ENCODE measurements at places on chromosomes 7 and 10.

GRCh38 chr10:113305871-113306270, 247.0 kb upstream of the HABP2 start:
- no peak for DNase-seq

GRCh38 chr10:97003804-97004201, 171.7 kb downstream of the LCOR start:
- no peak for DNase-seq

DNA sequence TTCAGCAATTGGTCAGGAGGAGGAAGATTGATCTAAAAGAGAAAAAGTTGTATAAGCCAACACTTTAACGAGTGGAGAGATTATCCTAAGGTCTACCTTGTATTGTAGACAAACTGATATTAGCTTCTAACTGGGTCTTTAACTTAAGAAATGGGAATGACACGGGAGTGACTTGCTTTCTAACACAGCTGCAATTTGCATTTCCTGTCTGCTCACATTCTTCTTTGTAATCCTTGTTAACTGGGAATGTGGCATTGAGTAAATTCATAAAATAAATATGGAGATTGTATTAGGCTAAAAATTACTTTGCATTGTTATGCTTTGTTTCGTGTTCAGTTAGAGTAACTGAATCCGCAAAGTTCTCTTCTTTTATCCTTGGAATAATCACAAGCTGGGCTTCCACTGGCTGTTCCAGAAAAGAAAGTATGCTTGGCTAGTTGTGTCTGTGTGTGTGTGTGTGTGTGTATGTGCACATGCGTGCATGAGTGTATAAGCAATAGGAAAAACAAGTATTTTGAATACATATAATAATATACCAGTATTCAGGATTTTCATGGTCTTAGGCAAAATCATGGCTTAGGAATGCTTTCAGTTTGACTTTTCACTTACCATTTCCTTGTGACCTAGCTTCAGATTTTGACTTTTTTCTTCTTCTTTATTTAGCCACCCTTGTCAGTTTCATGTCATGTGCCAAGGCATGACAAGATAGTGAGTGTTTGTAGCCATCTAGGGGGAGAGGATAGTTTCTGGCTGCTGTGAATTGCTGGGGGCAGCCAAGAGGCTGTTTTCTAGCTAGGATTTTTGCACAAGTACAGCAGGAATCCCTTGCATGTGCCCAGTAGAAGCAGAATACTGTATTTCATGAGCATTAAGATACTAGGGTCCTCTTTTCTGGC, 54.5 kb upstream of the FZD8 start:
- no peak for DNase-seq

- no peak for DNase-seq
Observed at GRCh38 chr7:80088705-80089104, 45.9 kb upstream of the GNAI1 start.

DNA sequence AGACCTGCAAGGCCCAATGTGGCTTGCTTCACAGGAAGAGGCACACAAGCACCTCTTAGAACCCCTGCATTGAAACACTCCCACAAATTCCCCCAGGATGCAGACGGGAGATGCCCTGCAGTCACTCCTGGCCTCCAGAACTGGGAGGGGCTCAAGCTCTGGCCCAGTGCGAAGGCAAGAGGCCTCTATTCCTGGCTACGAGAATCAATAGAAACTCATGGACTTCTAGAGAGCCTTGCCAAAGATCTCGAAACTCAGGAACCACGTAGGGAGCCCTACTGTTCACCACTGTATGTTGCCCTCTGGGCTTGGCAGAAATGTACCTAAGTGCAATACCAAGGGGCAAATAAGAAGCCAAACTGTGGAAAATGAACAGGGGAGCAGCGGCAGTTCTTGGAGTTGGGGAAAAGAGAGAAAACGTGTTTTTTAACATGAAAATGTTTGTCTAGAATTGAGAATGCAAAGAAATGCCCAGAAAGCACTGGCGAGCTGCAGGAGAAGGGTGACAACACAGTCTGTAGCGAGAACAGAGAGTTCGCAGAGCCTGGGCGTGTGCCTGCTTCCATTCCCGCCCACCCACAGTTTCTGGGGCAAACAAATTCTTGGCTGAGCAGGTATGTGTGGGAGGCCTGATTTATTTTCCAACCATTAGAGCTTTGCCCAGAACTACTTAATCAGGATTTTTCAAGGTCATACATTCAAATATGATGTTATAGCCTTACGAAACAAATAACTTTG, 260.5 kb upstream of the KLF14 start:
- DNase-seq, result no peak

GRCh38 chr10:100129424-100129823, 47.8 kb upstream of the CPN1 start:
- no peak for DNase-seq

DNA sequence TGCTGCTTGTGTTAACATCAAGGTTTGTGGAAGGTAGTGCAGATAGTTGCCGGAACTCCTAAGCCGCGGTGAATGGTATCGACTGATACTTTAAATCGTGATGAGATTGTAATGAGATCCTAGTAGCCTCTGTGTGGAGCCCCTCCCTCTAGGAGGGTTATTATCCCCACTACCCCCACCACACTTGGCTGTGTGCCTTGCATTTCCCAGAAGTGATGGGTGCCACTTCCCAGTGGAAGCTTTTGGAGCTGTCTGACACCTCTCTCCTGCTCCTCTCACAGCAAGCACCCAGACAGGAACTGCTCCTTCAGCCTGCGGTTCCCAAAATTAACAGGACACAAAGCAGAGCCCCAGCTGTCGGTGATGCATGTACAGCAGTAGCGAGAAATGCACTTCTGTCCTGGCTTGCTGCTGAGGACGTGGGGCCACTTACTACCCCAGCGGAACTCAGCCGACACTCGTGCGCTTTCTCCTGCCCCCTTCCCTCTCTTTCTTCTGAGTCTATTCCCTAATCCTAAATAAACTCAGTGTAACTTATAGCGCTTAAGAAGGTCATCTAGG, 52.5 kb downstream of the PRKAG2 start:
- DNase-seq, result no peak

- no peak for DNase-seq
Observed at GRCh38 chr10:8456386-8456785, 401.9 kb downstream of the GATA3 start.

DNA sequence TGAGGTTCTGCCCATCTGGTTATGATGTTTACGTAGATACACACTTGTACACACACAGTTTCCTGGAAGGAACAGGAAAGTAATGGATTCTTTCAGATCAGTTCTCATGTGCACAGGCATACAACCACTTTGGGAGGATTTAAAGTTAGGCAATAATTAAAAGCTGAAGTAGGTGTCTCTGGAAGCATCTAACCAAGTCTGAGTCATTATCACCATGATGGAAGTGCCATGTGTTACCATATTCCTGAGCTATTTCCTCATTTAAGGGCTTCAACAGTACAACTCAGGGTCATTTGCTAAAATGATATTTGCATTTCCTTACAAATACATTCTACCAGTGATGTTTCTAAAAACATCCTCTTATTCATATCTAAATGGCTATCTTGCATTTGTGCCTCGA, 41.4 kb upstream of the BET1 start:
- DNase-seq, result no peak

DNA sequence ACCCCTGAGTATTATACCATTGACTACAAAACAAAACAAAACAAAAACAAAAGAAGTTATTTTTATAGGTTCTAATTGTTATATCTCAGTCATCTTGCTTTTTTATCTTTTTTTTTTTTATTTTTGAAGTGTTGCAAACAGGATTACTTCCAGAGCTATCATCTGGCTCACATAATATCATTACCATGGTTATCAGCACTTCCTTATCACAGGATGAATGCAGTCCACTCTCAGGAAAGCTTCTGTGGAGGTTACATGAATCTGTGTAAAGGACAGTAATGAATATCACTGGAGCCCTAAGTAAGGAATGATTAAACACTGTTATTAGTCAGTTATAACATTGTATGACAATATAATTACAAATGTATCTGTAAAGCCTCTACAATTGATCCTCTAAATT, 451.5 kb downstream of the PLXDC2 start:
- no peak for DNase-seq

GRCh38 chr7:86158111-86158510, 485.6 kb upstream of the GRM3 start:
- DNase-seq, result no peak

- no peak for DNase-seq
Observed at GRCh38 chr7:28570113-28570969, 158.0 kb downstream of the CREB5 start.

DNA sequence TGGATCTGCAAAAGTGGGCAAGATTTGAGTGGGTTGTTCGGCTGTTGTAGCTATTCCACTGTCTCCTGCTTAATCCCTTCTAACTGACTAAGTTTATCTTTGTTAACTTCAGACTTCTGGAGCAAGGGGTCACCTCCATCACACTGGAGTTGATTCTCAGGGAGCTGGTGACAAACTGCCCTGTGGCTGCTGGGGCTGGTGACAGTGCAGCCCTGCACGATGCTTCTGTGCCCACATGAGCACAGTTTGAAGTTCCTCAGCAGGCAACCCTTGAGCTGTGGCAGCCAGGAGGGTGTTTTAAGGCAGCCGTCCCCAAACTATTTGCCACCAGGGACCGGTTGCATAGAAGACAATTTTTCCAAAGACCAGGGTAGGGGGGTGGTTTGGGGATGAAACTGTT, 40.5 kb downstream of the ADRB1 start:
- DNase-seq, result no peak
